ENCODE measurements at places on chromosomes 7 and 10.
A peak's percentile ranks its signal among the peaks of the same experiment; 100 is the strongest.

- DNase-seq = no peak
Observed at GRCh38 chr10:121596689-121597503, 1.3 kb downstream of the FGFR2 start.

DNA sequence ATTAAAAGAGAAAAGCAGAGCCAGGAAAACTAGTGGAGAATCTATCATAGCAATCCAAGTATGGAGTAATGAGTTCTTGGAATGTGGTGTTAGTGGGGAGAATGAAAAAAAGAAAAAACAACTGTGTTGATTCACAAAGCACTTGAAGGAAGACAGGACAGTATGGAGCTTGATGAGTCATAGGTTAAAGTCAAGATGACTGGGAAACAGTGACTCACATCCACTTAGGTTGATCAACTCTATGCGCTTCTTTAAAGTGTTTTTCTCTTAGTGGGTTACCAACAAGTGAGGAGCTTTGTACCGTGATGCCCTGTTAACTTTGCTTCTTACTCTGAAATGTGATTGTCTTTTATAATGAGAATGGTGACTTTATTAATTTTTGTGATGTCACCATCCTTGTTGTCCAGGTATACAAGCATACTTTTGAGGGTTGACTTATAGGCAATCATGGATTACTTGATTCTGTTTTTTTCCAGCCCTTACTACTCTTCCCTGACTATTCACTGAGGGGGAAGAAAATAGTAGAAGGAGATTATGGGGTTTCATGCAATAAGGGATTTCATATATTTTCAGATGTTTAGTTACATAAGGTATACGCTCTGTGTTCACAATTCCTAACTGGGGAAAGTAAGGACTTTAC is 32.1 kb upstream of the MDFIC start:
- no peak for DNase-seq

DNA sequence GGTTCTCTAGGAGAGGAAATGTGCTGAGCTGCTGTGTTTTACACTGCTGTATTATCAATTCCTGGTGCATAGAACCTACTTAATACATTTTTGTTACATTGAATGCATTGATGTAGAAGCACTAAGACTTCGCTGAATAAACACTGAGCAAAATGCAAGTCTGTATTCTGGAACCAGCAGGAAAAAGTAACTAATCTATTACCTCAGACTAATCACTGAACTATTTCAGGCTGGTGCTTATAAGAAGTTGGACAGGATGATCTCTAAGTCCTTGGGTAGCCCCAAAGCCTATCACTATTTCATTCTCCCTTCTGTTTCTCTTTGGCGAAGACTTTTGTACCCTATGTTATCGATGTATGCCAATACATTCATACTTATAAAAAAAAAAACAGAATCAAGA is 87.2 kb upstream of the LRRTM3 start:
- no peak for DNase-seq

- no peak for DNase-seq
Observed at GRCh38 chr7:148699782-148700629, 1.3 kb downstream of the CUL1 start.

DNA sequence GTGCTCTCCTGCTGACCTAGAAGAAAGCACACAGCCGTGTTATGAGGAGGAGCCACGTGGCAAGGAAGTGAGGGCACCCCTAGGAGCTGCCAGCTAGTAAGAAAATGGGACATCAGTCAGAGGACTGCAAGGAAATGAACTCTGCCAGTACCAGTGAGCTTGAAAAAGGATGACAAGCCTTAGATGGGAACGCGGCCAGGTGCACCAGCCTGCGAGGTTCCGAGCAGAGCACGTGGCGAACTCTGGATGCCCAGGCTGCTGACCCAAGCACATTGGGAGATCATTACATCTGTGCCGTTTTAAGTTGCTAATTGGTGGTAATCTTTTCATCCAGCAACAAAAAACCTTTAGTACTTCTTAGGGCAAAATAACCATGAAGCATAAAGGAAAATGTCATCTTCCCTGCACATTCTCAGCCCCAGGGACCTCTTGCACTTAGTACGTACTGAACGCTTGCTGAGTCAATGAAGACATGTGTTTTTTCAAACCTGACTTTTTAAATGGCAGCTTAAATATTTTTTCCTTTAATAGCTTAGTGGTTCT is 69.4 kb downstream of the AMZ1 start:
- DNase-seq = no peak

DNA sequence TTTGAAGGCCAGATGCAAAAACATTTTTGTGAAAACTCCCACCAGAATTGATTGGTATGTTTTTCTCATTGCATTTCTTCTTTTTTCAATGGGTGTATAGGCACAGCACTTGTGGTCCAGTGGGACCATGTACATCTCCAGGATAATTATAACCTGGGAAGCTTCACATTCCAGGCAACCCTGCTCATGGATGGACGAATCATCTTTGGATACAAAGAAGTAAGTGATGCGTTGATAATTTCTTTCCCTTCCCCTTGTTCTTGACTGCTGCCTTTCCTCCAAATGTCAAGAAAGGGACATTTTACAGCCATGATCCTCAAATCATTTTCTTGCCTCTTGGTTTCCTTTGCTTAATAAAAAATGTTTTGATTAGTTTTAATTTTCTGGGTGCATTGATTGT is 331.5 kb downstream of the PLXDC2 start:
- DNase-seq = no peak

- DNase-seq = no peak
Observed at GRCh38 chr10:378230-378929, 243.1 kb downstream of the ZMYND11 start.

DNA sequence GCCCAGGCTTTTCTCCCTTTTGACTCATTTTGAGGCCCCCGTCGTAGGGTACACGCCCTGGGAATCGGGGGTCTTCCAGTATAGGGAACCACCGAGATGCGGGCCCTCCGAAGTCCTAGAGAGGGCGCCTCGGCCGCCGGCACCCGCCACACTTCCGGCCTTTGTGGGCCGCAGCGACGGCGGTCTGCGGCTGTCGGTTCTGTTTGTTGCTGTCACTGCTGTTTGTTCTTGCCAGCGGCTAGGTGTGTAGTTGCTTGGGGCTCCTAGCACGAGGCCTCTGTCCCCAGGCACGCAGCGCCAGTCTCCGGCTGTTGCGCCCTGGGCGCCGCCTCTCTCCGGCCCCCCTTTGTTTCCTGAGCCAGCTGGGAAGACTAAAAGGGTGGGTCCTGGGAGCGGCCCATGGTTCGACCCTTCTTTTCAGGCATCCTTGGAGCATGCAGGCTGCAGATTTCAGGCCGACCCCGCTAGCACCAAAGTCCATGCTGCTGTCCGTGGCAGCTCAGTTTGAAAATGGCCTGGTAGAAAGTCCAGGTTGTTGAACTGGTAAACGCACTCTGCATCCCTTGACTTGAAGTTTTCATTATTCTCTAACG is 17.8 kb upstream of the ZKSCAN1 start:
- peak; percentile 52 for DNase-seq

DNA sequence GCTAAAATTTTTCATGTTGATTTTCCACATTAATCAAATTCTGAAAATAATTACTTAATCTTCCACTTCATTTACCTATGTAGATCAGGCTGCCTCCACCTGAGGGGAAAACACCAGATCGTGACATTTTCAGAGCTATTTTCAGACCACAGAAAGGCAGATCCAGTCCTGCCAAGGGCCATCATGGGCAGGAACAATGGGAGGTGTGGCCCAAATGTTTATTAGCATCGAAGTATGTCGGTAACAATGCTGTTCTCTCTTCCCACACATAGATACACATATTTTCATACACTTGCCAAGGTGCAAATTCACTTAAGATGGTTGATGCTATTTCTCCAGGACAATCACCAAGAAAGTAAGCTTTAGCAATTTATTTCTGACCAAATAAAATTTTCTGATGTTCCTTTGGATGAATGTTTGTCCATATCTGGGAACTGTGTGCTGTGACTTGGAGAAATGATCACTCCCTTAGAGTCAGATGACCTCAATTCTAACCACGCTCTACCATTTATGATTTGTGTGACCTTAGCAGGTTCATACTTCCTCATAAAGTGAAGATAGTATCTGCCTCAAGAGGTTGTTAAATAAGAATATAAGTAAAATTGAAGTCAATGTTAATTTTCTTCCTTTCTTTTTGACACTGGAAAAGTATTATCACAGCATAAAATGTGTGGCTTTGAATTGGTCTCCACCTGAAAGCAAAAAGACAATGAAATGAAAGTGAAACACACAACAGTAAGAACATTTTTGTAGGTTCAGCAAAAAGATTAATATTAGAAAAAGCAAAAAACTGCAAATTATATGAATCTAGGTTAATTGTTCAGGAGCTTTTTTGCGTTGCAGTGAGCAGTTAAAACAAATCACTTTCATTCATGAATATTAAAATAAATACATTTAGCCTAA is 310.4 kb upstream of the PHF14 start:
- no peak for DNase-seq

DNA sequence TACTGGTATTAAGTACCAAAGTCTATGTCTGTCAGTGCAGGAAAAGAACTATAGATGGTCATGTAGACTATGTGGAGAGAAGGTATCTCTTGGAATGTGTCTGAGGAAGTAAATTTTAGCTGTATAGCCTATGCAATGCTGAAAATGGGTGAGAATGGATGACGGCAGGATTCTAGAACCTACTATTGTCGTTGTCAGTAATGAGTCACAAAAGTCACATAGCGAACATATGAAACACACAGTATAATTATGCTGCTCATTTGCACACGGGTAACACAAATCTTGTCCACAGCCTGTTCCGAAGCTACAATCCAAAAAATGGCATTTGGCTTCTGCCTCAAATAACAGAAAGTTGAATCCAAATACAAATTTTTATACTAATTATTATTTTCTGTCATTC is 33.6 kb upstream of the KMT2E start:
- no peak for DNase-seq

DNA sequence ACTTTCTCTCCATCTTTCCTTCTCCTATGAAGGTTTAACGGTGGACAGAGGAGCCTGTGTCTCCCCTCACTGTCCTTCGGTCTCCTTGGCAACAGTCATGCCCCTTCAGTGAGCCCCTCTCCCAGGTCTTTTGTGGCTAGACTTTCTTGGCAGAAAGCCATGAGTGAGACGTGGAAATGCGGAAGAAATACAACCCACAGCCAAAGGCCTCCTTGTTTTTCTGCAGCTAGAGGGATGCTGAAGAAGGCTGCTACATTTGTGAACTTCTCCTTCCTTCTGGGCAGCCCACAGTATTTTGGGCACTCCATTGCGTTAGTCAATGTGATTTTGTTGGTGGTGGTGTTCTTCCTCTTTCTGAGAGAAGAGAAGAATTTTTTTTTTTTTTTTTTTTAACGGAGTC is 333.7 kb upstream of the PODXL start:
- no peak for DNase-seq

DNA sequence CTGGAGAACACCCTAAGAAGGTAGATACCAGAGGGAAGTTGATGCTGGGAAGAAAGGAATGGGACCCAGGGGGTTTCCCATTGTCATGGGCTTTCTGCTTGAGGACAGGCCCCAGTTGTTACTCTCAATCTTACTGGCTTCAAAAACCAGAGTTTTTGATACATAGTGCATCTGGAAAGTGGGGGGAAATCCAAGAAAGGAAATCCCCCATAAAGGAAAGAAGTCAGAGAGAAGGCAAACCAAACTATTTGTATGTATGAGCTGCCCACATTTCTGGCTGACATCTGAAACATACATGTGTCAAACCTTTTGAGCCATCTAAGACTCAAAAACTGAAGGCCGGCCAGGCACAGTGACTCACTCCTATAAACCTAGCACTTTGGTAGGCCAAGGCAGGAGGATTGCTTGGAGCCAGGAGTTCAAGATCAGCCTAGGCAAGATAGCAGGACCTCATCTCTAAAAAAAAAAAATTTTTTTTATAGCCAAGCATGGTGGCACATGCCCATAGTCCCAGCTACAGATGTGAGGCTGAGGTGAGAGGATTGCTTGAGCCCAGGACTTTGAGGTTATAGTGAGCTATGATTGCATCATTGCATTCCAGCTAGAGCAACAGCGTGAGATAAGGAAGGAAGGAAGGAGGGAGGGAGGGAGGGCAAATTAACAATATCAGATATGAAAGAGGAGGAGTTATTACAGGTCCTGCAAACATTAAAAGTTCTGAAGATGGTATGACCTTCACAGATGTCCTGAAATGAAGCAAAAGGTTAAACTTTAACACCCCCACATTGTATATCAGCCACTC is 6.7 kb upstream of the COA1 start:
- no peak for DNase-seq

DNA sequence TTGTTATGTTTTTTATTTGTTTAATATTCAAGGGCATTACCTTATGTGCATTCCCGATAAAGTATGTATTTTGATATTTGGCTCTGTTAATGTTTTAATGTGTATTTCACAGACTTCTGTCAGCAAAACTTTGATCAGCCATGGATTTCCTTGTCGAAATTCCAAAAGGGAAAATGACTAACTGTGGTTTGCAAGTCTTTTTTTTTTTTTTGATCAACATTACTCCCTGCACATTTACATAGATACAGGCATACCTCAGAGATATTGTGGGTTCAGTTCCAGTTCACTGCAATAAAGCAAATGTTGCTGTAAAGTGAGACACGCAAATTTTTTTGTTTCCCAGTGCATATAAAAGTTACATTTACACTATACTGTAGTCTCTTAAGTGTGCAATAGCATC is 351.9 kb downstream of the CXCL12 start:
- no peak for DNase-seq

DNA sequence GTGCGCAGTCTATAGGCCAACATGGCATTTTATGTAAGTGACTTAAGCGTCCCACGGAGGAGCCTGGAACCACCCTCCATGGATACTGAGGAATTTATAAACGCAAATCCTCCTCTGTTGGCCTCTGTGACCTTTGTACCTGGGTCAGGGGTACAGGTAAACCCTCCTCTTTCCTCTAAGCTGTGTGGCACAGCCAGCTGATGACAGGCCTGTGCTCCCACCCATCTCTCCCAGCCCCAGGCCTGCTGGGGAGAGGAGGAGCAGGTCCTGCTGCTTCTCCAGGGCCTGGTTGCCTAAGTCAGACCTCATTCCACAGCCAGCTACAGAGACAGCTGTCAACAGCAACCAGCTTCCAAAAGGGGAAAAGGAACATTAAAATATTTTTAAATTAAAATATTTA is 5.0 kb downstream of the AVPI1 start:
- no peak for DNase-seq

- DNase-seq = no peak
Observed at GRCh38 chr10:69972981-69973397, 79.7 kb upstream of the MACROH2A2 start.

DNA sequence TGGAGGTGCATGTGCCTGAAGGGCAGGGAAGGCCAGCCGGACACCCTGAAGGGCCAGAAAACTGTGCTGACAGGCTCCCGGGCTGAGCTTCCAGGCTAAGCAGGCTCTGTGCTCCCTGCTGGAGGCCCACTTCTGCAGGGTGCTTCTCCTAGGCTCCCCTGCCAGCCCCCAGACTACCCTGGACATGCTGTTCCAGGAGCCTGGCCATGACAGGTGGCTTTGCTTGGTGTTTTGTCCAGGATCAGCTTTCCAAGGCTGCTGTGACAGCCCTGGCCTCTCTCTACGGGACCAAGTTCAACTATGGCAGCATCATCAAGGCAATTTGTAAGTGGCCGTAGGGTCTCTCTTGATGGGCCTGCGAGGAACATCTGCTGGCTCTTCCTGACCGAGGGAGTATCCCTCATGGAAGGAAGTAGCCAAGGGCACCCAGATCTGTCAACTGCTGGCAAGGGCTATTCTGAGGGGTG is 5.3 kb downstream of the CPA1 start:
- DNase-seq = no peak

GRCh38 chr10:24575481-24576002 is 148.1 kb downstream of the ARHGAP21 start:
- no peak for DNase-seq

Data from GM19239 (cell line).